ENCODE measurements at places on chromosomes 3 and 15.

DNA sequence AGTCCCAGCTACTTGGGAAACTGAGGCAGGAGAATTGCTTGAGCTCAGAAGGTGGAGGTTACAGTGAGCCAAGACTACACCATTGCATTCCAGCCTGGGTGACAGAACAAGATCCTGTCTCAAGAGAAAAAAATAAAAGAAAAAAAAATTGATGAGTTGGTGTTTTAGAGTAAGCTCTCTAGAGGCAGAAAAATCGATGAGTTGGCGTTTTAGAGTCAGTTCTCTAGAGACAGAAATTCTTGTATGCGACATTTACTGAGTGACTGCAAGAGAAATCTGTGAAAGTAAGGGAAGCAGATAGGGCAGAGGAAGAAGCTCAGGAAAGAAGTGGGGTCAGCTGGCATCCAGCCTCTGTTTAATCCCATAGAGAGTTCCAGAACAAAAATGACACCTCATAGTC is 298.7 kb upstream of the ARRDC4 start:
- no peak for DNase-seq

DNA sequence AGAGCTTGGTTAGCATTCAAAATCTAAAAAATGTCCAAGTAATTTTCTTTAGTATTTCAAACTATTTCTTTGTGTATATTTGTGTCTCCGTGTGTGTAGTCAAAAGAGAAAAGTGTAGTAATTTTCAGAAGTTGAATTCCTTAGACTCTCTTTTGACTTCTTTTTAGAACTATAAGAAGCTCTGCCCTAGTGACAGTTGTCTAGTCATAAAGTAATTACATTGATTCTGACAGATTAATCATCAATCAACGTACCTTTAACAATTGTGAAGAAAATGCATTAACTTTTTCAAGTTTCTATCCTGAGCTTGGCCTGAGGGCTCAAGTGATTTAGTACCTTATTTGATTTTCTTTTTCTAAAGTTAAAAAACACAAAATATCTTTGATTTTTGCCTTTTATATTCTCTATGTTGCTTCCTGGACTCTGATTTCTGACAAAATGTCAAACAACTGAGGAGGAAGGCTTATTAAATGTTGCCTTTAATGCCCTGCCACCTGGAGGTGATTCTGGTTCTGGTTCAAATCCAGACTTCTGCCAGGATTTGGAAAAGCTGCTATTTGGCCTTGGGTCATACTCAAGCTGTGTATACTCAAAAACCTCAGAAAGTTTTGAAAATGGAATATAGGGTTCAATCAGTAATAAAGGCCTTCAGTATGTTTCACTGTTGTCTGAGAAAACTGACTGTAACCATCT is 653.6 kb downstream of the NSUN3 start:
- DNase-seq: no peak

GRCh38 chr3:22565393-22565792 is 637.7 kb upstream of the UBE2E2 start:
- DNase-seq: no peak

GRCh38 chr15:26772154-26773066 is at the start of gene GABRB3:
Gene GABRB3, minus strand, starts transcription at chr15:26773066.
- DNase-seq: peak; percentile 18

GRCh38 chr3:27380433-27381357 is 11.5 kb upstream of the NEK10 start:
- no peak for DNase-seq

GRCh38 chr3:140223631-140224030 is 288.6 kb downstream of the CLSTN2 start:
- no peak for DNase-seq

DNA sequence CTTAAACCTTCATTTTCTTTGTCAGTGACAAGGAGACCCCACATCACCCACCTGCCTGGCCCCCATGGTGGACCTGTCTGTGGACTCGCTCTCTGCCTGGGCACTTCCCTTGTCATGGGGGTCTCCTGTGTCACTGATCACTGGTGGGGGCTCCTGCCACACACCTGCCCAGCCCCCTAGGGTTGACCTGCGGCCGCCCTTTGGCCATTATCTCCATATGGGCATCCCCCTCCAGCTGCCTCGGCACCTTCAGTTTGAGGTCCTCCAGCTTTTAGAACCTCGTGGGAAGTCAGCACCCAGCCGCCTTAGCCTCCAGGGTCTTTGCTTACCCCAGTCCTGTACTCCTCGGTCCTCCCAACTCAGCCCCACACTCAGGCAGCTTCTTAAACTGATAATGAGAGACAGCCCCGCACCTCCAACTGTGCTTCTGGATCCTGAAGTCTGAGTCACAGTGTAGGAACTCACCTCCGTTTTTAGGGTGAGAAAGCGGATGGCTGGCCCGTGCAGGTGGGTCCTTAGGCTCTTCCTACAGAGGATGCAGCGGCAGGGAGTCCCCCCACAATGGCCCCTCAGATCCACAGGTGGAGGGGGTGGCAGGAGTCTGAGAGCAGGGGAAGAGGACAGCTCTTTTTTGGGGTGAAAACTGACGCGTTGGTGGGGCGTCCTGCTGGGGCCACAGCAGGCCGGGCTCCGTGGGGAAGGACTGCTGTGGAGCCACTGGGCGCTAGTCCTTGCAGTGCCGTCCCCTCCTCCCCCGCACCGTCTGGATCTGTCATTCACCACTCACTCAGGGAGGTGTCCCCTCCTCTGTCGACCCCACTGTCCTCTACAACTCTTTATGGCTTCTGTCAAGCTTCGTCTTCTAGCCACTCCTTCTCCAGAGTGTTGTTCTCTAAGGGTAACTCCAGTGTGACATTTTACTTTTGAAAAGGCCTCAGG is 8.7 kb upstream of the PRR23E start:
- DNase-seq: no peak

GRCh38 chr3:4506559-4507023 is 13.4 kb downstream of the ITPR1 start:
- no peak for DNase-seq

DNA sequence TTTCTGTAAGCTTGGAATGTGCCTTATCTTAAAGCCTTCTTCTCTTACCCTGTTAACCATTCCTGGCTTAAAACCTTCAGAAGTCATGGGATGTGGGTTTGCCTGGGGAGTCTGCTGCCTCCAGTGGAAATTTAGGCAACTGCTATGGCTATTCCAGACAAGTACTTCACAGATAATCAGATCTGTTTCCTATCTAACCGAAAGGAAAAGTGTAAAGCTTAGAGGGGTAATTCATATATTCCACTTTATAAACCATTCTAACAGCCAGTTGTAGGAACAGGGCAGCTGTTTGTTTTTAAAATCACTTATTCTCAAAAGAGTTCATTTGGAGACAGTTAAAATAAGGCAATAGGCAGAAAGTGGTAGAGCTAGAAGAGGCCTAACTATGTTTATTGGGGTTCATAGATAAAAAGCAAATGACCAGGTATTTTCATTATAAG is 219.9 kb downstream of the TCF12 start:
- peak; percentile 31 for DNase-seq

Measured in right hindlimb (tissue), 1 donor.